ENCODE measurements at places on chromosomes 5 and 9. TPM values are rescaled to one million over a fixed set of nuclear protein-coding genes. Genes with fewer than 3 reads are reported as not detected.

- no peak for DNase-seq
Observed at GRCh38 chr5:102858808-102859207, 103.7 kb downstream of the PAM start.

DNA sequence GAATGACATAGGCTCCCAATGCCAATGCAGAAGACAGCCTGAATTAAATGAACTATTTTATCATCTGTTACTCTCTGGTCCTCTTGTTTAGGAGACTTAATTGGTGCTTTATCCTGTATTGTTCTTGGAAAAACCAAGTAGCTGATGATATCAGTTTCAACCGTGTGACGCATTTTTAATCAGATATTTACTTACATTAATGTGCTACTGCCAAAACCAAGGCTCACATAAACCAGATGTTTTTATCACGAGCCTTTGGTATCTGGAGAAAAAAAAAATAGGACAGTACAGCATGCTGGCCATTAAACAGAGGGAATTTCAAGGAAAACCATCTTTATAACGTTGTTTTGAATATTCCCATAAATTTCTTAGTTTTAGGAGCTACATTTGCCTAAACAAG is 90.1 kb downstream of the ICE1 start:
- no peak for DNase-seq

The GMCL2 gene
- not detected for total RNA-seq

DNA sequence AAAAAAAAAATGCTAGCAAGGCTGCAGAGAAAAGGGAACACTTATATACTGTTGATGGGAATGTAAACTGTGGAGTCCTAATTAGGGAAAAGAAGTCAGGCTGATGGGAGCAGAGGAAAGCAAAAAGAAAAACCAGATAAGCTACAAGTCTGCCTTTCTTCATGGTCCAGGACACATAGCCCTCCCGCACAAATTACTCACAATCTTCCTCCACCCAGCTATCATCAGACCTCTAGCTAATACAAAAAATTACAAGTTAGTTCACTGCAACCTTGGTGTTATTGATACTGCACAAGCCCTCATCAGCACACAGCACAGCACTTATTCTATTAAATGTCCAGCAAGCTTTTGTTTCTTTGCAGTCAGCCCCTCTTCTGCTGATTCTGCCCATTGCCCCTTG is 186.0 kb upstream of the ADRA1B start:
- no peak for DNase-seq

The TOR4A gene
- total RNA-seq = 1.6 TPM

The FOXD4L6 gene
- not detected for total RNA-seq

DNA sequence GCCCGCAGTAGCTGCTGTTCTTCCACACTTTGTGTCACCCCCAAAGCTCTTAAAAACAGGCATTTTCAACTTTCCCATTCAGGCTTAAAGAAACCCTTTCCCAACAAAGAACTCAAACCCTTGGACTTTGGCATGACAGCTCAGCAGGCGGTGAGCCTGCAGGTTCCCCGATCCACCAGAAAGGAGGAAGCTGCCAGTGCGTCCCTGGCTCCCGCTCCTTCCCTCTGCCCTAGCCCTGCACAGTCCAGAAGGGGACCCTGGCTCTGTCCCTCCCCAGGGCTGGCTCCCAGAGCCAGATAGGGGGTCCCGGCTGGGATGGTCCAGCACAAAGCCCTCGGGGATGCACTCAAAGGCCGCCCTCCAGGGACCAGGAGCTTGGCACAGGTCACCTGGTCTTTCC is 9.6 kb downstream of the SLC9A3 start:
- no peak for DNase-seq

DNA sequence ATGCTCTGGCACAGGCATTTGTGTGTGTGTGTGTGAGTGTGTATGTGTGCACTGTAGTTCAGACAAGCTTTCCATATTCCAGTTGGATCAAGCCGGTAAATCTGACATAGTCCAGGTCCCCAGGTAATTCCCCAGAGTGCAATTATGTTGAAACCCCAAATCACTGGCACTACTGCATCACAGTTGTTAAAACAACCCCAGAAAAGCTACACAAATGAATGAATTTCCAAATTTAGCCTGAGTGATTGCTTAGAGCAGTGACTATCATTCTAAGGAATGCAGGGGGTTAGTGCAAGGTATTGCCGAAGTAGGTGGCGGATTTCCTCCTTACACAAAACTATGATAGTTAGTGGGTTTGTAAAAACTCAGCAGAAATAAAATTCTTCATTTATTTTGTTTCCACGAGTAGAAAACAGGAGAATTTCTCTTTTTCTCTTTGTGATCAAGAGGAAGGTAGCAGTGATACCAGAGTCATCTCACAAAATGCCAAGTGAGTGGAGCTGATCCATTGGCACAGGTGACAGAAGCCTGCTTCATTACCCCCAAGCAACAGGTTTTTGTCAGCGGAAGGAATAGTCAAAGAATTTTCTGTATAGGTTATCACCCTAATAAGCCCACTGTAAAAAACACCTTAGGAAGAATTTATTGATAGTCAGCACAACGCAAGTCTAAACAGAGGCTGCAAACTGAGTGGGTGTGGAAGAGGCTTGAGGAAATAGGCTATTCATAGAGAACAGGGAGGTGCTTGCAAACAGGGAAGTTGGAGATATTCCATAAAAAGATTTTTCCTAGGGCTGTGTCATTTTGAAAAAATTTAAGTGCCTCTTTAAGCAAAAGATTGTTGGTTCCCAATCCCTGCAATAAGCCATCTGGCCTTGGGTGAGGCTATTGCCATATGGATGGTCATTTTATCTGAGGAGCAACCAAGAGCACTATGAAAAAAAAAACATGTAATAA is 385.1 kb downstream of the CHSY3 start:
- no peak for DNase-seq

- DNase-seq = no peak
Observed at GRCh38 chr5:146529984-146530383, 14.0 kb upstream of the GPR151 start.

DNA sequence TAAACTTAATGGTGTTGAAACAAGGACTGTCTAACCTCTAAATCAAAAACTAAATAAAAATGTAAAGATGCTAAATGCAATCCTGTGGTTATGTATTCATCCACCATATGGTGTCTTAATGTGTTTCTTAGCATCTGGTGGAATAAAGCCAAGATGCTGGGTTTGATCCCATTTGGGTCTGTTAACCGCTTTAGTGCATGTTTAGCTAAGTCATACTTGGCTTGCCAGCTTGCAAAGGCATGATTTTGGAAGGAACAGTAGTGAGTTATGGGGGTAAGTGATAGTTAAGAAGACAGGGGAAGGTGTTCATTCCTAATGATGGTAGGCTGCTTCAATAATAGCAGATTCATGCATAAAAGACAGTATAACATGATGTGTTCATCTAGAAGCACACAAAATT is 139.0 kb upstream of the SLC27A6 start:
- no peak for DNase-seq

The SPINK4 gene
- total RNA-seq = not detected

DNA sequence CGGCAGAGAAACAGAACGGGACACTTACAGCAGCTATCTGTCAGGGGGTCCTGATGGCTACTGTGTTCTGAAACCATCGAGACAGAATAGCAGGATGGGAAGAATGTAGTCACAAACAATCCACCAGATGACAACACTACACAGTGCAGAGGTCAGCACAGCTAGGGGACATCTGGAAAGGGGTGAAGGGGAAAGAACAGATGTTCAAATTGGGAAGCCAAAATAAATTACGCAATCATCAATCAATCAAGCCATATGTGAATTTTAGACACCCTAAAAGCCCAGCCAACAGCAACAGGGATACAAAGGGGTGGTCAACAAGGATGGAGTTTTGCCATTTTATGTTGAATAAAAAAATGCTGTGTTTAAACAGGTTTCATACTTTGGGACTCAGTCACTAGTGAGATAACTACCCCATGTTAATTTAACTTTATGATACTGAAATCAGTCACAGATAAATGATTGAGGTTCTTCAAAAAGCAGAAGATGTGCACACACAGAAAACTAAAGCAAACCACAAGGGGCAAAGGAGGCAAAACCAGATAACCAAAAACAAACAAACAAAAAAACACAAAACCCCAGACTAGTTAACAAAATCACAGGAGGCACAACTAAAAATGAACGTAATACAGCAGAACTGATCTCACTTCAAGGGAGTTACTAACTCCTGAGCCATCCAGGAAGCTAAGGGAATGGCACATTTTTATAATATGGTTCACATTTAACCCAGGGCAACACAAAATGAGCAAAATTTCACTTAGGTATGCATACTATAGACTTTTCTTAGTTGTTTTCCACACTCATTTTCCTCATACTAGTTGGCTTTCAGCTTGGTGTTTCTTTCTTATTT is 65.9 kb downstream of the HABP4 start:
- DNase-seq = no peak

DNA sequence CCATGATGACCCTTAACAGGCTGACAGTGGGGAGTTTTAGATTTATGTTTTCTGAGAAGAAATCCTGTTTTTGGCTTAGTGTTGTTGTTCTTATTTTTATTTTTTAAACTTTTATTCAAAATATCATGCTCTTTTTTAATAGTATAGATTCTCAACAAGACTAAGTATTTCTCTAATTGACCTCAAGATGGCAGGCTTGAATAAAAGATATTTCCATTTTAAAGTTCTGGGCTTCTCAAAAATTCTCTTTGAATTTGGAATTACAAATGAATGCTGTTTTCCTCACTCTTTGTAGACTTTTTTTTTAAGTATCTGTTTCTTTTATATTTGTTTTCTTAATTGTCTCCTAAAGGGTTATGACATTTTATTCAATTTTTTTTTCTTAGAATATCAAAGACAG is 50.0 kb upstream of the SH3GL2 start:
- DNase-seq = no peak

DNA sequence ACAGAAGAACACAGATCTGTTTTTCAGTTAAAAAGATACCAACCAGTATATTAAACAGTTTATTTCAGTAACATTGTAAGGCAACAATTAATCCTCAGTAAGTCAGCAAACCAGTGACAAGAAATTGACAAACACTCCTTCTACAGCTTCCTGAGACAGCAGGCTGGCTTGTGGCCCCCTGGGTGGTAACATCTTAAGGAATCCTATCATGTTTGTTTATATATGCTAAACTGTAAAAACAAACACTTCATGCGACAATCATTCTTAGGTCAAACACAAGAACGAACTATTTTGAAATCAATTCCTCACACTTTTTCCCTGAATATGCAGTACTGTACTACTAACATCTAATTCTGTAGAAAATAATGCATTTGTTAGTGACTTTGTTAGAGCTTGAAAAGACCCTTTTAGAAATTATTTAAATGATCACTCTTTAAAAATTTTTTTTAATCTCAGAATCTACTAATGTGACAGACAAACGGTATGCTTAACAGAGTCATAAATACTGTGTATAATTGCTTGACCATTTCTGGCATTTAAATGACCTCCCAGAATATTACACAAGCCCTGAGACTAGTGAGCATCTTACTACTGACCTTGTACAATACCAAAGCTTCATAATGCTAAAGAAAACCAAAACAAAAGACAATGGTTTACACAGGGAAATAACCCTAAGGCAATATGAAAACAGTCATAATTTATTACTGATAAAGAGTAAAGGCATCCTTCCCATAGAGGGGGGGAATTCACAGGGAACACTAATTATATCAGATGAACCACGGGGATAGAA is 48.2 kb downstream of the ERMP1 start:
- no peak for DNase-seq

DNA sequence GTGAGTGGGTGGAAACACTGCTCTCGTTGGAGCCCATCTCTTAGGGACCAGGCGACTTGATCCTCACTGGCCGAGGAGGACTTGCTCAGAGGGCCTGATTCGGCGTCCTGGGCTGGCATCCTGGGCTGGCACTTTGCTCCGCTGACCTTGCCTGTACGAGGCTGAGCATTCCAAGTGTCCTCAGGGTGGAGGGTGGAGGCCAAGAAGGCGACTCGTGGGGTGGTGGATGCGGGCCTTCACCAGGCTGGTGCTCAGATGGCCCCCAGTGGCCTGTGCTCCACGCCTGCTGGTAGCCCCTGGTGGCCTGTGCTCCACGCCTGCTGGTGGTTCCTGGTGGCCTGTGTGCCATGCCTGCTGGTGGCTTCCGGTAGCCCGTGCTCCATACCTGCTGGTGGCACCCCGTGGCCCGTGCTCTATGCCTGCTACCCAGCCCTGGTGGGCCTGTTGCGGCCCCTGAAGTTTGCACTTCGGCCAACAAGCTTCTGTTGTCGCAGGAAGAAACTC is 42.9 kb downstream of the PHF2 start:
- DNase-seq = no peak

The KCNIP1 gene
- not detected for total RNA-seq

GRCh38 chr9:2321523-2322148 is 300.0 kb upstream of the VLDLR start:
- DNase-seq = no peak

- DNase-seq = no peak
Observed at GRCh38 chr5:119269061-119269944, 86.5 kb upstream of the TNFAIP8 start.

- no peak for DNase-seq
Observed at GRCh38 chr5:102974177-102974576, 145.8 kb downstream of the GIN1 start.

The PLPP7 gene
- 110 TPM for total RNA-seq

DNA sequence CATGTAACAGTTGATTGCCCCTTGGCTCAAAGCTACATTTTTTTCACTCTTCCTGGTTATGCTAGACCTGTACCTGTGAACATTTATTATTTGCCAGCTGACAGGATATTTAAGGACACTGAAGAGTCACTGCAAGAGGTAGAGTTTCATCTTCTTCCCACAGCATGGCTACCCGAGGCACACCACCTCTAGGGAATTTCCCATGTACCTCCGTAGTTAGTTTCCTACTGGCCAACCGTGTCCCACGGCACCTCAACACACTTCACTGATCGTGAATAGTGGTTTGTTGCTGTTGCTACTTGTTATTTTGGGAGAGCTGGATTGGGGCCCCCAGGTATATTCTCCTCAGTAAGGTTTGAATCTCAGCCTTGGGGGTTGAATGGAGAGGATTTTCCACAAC is 648.6 kb downstream of the SEMA5A start:
- no peak for DNase-seq

DNA sequence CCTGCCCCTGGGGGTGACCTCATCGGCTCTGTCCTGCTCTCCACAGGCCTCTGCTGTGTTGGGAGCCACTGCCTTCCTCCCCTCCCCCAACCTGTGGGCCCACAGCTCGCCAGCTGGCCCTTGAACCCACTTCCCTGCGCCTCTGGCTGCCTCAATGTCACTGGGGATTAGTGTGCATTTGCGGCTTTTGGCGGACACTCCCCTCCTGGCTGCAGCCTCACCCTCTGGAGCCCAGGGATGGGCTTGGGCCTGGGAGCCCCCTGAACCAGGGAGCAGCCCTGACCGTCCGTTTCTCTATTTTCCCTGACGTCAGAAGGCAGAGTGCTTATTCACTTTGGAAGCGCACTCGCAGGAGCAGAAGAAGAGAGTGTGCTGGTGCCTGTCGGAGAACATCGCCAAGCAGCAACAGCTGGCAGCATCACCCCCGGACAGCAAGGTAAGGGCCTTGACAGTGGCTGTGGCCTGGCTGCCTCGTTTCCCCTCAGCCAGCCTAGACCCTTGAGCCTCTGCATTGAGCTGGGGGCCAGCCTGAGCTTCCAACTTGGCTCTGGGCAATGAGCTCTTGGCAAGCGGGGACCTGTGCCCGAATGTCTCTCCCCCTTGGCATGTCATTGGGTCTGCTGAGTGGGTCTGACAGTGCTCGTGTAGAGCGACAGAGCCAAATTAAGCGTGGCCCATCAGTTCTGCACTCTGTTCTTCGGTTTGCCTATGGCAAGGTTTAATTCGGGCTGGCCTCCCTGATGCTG is 73.1 kb downstream of the RGS3 start:
- peak; percentile 83 for DNase-seq

The TSSK1B gene
- total RNA-seq = not detected

All from gastrocnemius medialis (tissue), 4 donors.